Small intestine (tissue), 16 donors: ENCODE measurements at places on chromosomes 6 and 20. TPM values are rescaled to one million over a fixed set of nuclear protein-coding genes. Genes with fewer than 3 reads are reported as not detected.

- no peak overlapping the region for H3K4me3 ChIP-seq
- no peaks in the 10 kb centered on the region for H3K27me3 ChIP-seq
- H3K4me1 ChIP-seq, result no peaks in the 10 kb centered on the region
- no peaks in the 10 kb centered on the region for H3K36me3 ChIP-seq
- H3K27ac ChIP-seq, result no peak overlapping the region
- no peak for DNase-seq
Observed at GRCh38 chr6:129238991-129239390, 356.1 kb downstream of the LAMA2 start.

Gene SLC26A8
- polyA plus RNA-seq, result 0.15 TPM

Gene SOBP
- 1.1 TPM for polyA plus RNA-seq

DNA sequence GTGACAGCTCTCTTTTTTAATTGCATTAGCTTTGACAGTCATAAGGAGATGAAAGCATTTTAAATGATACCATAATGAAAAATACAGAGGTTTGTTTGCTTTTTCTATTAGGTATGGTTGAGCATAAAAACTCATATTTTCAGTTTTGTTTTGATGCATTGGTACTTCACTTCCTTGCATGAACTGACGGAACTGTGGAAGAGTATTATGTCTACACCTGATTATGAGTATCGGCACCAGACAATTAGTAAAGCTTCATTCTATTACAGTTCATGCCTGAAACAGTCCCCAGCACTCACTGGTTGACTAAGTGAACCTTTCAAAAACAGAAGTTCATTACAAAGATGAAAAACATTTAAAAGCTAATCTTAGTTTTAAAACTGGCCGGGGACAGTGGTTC, 593.0 kb downstream of the GRIK2 start:
- H3K4me1 ChIP-seq, result no peaks in the 10 kb centered on the region
- no peak overlapping the region for H3K4me3 ChIP-seq
- no peaks in the 10 kb centered on the region for H3K36me3 ChIP-seq
- H3K27me3 ChIP-seq, result no peaks in the 10 kb centered on the region

Gene POM121L2
- not detected for polyA plus RNA-seq

DNA sequence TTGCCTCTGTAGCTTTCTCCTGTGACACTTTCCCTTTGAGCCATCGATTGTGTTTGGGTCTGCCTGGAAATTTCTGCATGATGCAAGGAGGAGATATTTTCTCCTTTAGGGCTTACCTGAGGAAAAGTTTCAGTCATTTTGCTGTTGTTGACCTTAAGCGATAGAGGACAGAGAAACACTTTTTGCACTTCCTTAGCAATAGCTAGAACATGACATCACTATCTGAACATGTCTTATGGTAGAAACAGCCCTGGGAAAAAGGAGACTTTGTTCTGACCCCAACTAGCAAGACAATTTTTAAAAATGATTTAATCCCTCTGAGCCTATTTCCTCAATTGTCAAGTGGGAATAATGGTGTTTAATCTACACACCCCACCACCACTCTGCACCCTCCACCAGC, 9.7 kb upstream of the FILIP1 start:
- H3K36me3 ChIP-seq, result no peaks in the 10 kb centered on the region
- DNase-seq, result no peak
- H3K4me1 ChIP-seq, result no peaks in the 10 kb centered on the region
- no peak overlapping the region for H3K4me3 ChIP-seq
- H3K27ac ChIP-seq, result no peak overlapping the region

Gene TGM2
- polyA plus RNA-seq, result 332 TPM

DNA sequence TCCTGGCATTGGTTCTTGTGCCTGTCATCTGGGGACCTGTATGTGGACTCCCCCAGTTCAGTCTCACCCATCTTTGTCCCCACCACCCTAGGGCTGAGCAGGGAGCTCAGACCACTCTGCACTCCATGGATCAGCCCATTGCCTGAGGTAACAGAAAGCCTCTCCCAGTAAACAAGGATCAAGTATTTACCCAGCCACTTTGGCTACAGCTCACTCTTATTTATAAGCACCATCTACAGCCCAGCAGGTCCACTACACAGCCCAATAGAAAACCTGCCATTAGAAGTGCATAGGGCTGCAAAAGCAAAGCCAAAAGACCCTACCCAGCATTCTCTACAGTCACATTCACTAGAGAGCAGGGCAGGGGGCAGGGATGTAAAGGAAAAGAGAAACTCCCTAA, 335.0 kb upstream of the SYNCRIP start:
- no peak for DNase-seq
- no peaks in the 10 kb centered on the region for H3K27me3 ChIP-seq

- H3K36me3 ChIP-seq, result no peaks in the 10 kb centered on the region
- DNase-seq, result peak; percentile 60
- no peaks in the 10 kb centered on the region for H3K27me3 ChIP-seq
- no peak within 1 kb of the TSS for H3K27ac ChIP-seq
- H3K4me3 ChIP-seq, result no peak within 1 kb of the TSS
Observed at GRCh38 chr6:128882991-128883611, at the start of gene LAMA2. Gene LAMA2, plus strand, starts transcription at chr6:128883138. Its CDS starts 108 bp downstream, at chr6:128883246.

DNA sequence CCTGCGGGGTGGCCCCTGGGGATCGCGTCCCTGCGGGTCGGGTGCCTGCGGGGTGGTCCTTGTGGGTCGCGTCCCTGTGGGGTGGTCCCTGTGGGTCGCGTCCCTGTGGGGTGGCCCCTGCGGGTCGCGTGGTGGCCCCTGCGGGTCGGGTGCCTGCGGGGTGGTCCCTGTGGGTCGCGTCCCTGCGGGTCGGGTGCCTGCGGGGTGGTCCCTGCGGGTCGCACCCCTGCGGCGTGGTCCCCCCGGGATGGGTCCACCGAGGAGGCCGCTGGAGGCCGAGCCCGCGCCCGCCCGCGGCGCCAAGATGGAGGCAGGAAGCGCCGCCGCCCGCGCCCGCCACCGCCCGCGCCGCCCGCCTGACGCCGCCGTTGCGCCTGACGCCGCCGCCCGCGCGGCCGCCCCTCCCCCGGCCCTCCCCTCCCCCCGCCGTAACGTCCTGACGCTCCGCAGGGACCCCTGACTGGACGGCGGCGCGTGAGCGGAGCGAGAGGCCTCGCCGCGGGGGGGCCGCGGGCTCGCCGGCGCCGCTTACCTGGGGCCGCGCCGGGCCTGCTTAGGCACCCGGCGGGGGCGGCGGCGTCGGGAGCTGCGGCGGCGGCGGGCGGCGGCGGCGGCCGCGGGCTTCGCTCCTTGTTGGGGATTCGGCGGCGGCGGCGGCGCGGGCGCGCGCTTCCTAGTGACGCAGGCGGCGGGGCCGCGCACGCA, at the start of gene GMEB2:
GMEB2 (minus strand) TSS at position 678 of the 705 bp plus-strand sequence. CDS start 7,704 bp downstream, outside the sequence.
- H3K4me3 ChIP-seq, result peak within 1 kb of the TSS; percentile 93
- H3K36me3 ChIP-seq, result no peaks in the 10 kb centered on the region
- peak; percentile 84 for DNase-seq
- no peaks in the 10 kb centered on the region for H3K27me3 ChIP-seq
- no peaks in the 10 kb centered on the region for H3K4me1 ChIP-seq

GRCh38 chr20:60086821-60087562, 128.8 kb downstream of the CDH26 start:
- peaks cover 4% of the 10 kb centered on the region for H3K27me3 ChIP-seq
- H3K4me3 ChIP-seq, result no peak overlapping the region
- H3K36me3 ChIP-seq, result no peaks in the 10 kb centered on the region
- no peak for DNase-seq
- H3K27ac ChIP-seq, result no peak overlapping the region

Gene B4GALT5
- polyA plus RNA-seq, result 47.1 TPM

DNA sequence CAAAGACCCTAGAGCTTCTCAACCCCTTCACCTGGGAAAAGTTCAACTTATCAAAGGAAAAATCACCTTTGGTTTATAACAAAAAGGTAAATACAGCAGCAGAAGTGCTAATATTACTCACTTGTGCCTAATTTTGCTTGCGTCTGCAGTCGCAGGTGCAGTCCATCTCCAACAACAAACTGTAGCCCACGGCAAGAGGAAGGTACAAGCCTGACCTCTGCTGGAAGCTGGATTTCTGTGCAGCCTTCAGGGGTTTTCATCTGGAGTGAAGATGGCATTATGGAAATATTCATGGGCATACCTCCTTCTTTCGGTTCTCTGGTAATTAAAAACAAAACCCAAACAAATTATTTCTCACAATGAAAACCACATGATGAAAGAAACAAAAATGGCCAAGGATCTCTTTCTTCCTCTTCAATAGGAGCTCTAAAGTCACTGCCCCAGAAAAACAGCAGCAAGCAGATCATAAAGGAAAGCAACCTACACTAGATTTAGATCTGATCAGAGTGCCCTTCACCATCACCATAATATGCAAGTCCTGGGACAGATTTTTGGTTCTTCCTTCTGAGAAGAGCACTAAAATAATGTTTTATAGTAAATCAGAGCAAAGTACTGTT, 7.8 kb downstream of the UBE3D start:
- peak; percentile 57 for DNase-seq
- no peak overlapping the region for H3K27ac ChIP-seq
- no peaks in the 10 kb centered on the region for H3K36me3 ChIP-seq
- no peaks in the 10 kb centered on the region for H3K4me1 ChIP-seq

- no peaks in the 10 kb centered on the region for H3K27me3 ChIP-seq
- H3K4me3 ChIP-seq, result no peak overlapping the region
- H3K27ac ChIP-seq, result no peak overlapping the region
- H3K36me3 ChIP-seq, result no peaks in the 10 kb centered on the region
- peak; percentile 70 for DNase-seq
- no peaks in the 10 kb centered on the region for H3K4me1 ChIP-seq
Observed at GRCh38 chr6:99868074-99868702, 125.8 kb downstream of the MCHR2 start.

Gene RHAG
- not detected for polyA plus RNA-seq

DNA sequence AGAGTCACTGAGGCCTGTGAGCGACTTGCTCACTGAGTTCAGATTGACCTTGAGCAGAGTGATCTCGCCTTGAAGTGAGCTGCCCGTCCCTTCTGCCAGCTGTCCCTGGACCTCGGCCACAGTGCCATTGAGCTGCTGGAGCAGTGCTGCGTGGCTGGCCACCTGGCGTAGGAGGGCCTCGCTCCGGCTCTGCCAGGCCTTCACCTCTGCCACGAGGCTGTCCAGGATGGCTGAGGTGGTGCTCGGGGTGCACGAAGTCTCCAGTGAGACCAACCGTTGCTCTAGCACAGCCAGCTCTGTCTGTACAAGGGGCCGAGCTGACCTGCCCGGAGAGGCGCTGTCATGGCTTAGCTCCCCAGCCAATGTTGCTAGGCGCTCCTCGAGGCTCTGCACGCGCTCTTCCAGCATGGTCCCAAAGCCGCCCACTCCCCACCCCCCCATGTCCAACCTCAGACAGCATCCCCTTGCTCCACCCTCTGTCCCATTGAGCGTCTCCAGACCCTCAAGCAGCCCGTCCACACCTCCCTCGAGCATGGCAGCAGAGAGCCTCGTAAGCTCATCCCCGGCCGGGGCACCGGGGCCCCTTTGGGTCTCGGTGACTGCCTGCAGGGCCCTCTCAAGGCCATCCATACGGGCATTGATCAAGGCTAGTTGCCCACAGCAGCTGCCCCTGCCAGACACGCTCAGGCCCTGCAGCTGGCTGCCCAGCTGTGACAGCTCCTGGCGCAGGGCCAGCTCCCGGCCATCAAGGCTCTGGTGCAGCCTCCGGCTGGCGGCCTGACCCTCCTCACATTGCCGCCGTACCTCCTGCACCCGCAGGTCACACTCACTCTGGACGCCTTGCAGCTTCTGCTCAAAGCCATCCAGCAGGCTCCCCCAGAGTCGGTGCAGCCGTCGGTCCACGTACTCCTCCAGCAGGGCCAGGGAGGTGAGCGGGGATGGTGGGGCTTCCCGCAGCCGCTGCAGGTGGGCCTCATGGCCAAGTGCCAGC, 4.6 kb downstream of the EMILIN3 start:
- H3K36me3 ChIP-seq, result peaks cover 41% of the 10 kb centered on the region
- peaks cover 3% of the 10 kb centered on the region for H3K4me1 ChIP-seq
- no peak overlapping the region for H3K27ac ChIP-seq

GRCh38 chr6:107636486-107636885, 146.6 kb downstream of the SOBP start:
- H3K4me1 ChIP-seq, result no peaks in the 10 kb centered on the region
- no peak for DNase-seq
- peaks cover 44% of the 10 kb centered on the region for H3K27me3 ChIP-seq
- H3K4me3 ChIP-seq, result no peak overlapping the region
- H3K36me3 ChIP-seq, result no peaks in the 10 kb centered on the region

DNA sequence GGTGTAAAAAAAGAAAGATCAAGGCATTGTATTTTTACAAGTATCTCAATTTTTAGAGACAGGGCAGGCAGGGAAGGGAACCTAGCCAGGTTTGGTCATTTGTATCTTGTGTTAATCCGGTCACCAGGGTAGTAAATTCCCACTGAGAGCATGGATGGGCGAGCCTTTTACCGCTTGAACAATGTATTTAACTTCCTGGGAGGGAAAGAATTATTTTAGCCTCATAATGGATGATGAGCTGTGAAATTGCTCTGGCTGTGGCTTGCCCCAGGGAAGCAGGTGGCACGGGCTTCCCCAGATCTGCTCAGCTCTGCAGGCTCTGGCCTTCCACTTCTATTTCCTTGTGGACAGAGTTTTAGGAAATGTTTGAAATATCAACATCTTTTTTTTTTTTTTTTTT, 72.9 kb downstream of the TOX2 start:
- H3K36me3 ChIP-seq, result no peaks in the 10 kb centered on the region
- DNase-seq, result no peak
- peaks cover 14% of the 10 kb centered on the region for H3K4me1 ChIP-seq
- H3K27me3 ChIP-seq, result no peaks in the 10 kb centered on the region

Gene COL20A1
- polyA plus RNA-seq, result 0.09 TPM

Gene MATN4
- polyA plus RNA-seq, result not detected

- no peaks in the 10 kb centered on the region for H3K27me3 ChIP-seq
- H3K27ac ChIP-seq, result no peak overlapping the region
- H3K36me3 ChIP-seq, result no peaks in the 10 kb centered on the region
- peaks cover 3% of the 10 kb centered on the region for H3K4me1 ChIP-seq
- no peak overlapping the region for H3K4me3 ChIP-seq
- no peak for DNase-seq
Observed at GRCh38 chr6:92767101-92767500, 652.3 kb downstream of the EPHA7 start.

GRCh38 chr20:4509825-4510522, 211.7 kb upstream of the PRND start:
- DNase-seq, result no peak
- no peak overlapping the region for H3K4me3 ChIP-seq
- H3K4me1 ChIP-seq, result no peaks in the 10 kb centered on the region

GRCh38 chr20:41119614-41120561, 17.5 kb upstream of the PLCG1 start:
- peaks cover 6% of the 10 kb centered on the region for H3K4me1 ChIP-seq
- no peak overlapping the region for H3K4me3 ChIP-seq
- H3K36me3 ChIP-seq, result peaks cover 36% of the 10 kb centered on the region
- H3K27me3 ChIP-seq, result no peaks in the 10 kb centered on the region

Gene SGK1
- 127 TPM for polyA plus RNA-seq

GRCh38 chr20:17856024-17856564, 112.5 kb downstream of the SNX5 start:
- no peaks in the 10 kb centered on the region for H3K36me3 ChIP-seq
- DNase-seq, result peak; percentile 76
- no peak overlapping the region for H3K4me3 ChIP-seq
- H3K27ac ChIP-seq, result no peak overlapping the region
- no peaks in the 10 kb centered on the region for H3K27me3 ChIP-seq

DNA sequence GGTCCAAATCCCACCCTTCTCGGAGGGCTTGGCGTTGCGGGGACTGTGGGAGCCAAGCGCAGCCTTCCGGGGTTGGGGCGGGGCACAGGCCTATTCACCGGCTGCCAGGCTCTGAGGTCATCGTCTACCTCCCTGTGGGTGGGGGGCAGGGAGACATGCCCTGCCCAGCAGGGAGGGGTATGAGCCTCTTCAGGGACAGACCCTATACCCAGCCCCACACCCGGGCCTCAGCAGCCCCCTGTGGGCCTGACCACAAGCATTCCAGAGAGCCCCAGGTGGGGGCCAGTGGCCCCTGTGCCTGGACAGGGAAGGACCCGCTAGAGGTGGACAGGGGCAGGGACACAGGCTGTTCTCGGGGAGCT, 11.6 kb downstream of the LAMA5 start:
- no peaks in the 10 kb centered on the region for H3K4me1 ChIP-seq
- no peaks in the 10 kb centered on the region for H3K27me3 ChIP-seq
- H3K4me3 ChIP-seq, result no peak overlapping the region
- H3K36me3 ChIP-seq, result peaks cover 73% of the 10 kb centered on the region
- DNase-seq, result no peak
- H3K27ac ChIP-seq, result no peak overlapping the region

Gene SLC2A10
- polyA plus RNA-seq, result 3.7 TPM

Gene OPRL1
- polyA plus RNA-seq, result 0.30 TPM
